ENCODE measurements at places on chromosomes 5 and 9.
A peak's percentile ranks its signal among the peaks of the same experiment; 100 is the strongest.

- DNase-seq, result no peak
These were observed 623.3 kb downstream of the RAB3C start for GRCh38 chr5:59206132-59206581.

DNA sequence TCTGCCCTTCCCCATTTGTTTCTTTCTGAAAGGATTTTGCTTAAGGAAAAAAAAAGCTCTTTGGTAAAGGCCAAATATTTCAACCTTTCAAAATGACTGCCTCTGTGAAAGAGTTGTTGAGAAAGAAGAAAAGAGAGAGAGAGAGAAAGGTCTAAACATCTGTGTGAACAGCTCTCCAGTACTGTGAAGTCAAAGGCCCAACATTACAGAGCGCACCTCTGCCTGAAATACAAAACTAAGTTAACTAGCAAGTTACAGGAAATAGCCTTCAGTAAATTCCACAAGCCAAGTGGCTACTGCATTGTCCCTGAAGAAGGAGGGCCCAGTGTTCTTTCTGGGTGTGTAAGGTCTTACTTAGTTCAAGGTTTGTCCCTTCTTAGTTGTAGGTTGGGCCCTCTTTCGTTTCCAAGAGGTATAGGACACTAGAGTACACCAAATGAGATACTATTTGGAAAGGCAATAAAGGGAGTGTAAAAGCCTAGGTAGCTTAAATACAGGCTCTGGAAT is 104.4 kb downstream of the THBS4 start:
- peak; percentile 18 for DNase-seq

DNA sequence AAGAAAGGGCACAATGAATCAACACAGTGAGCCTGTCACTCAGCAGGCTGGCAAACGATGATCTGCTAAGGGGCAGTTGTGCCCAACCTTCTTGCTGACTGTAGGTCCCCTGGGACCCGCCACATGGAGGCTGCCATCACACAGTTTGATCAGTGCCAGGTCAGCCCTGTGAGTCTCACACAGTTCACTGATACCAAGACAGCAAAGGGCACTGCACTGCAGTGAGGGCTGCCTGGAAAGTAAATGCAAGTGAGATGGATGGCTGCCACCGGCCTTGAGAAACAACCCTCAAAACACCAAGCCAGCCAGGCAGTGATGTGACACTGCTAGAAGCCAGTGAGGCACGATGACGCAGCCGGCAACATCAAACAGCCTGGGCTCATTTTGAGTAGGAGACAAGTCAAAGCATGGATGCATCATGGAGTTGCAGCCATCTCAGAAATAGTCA is 30.3 kb downstream of the FOXD1 start:
- DNase-seq, result peak; percentile 37

DNA sequence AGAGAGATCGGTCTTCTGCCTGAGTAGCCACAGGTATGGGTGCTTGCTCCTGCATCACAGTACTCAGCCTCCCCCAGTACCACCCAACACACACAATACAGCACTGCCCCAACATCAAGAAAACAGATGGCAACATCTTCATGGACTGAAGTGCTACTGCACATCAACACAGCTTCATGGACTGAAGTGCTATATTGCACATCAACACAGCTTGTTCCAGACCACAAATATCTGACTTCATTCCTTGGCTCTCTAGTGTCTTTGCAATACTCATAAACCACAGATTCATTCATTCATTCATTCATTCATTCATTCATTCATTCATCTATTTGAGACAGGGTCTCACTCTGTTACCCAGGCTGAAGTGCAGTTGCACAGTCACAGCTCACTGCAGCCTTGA is 31.1 kb upstream of the PCA3 start:
- no peak for DNase-seq

DNA sequence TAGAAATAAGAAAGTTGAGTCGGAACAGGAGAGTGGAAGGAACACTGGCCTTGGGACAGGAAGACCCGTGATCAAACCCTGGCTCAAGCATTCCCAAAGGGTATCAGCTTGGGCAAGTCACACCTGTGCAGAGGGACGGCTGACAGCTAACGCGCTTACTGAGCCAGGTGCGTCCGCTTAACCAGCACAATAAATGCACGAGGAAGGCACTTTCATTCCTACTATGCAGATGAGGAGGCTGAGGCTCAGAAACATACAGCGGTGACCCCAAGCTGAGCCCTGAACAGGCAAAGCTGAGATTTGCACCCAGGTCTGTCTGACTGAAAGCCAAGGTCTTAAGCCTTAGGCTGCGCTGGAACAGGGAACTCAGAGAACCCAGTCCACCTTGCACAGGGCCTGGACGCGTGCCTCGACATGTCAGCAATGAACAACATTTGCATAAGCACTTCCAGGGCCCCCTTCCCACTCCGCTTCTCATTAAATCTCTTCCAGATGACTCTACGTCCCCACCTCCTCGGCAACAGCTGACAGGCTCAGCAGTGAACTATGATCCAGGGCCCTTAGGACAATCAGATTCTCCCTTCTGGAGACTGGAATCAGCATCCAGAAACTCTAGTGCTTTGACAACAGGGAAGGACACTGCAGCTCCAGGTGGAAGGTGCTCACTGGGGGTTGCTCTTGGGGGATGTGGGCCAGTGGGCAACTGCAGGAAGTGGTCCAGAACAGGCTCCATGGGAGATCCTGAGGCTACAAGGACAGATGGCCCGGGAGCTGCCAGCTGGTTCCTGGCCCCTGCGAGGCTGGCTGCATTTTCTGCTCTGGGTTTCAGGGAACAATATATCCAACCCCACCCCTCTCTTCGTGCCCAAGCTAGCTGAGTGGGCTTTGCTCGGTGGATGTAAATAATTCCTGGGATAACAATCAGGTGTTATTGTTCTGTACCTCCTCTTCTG is 35.2 kb downstream of the SH3PXD2B start:
- no peak for DNase-seq

DNA sequence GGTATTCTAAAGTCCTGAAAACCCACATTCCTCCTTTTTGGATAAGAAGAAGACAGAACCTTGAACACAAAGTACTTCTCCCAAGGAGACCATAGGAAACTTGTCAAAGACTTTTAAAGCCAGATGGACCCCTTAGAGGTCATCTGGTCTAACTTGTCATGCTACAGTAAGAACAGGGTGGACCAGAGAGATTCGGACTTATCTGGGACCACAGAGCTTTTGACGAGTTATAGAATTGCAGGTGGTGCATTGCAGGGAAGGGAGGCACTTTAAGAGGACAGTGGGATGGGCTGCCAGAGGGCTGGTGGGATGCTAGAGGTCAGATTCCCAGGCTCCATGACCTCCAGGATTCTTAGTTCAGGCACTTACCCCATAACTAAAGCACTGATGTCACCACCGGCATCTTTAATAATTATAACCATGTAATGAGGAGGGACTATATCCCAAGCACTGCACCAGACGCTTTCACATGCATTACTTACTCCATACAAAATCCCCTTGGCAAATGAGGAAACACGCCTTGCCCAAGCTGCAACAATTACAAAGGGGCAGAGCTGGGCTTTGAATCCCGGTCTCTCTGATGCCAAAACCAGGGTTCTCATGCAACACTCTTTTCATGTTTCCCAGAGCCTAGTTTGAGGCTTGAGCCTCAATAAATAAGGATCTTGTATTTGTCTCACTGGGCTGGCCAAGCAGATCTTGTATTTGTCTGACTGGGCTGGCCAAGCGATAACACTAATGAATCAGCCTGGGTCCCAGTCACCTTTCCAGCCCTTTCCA is 12.8 kb upstream of the GPX3 start:
- no peak for DNase-seq

DNA sequence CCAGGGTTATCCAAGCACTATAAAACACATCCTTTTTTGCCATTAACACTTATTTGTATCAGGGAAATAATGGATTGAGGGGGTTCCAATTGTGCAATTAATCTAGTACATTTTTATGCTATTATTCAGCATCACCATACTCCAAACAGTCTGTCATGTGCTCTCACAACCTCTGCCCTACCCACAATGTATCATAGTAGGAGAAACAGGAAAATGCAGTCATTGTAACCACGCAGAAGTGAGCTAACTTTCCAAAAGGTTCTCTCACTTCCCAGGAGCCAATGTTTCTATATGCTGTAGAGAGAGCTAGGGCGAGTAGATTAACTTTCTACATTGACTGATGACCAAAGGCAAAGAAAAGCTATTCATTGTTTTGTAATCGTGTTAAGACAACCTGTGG is 29.8 kb downstream of the DAB2 start:
- no peak for DNase-seq

All from activated T-cell treated with anti-CD3 and anti-CD28 coated beads, Interleukin-2, amount 50 U/mL, for 48 hours (primary cell).